NCI-H2081 treated with DMSO at 0.1 percent for 48 hours (cell line): ENCODE measurements at places on chromosomes 6 and 20.

GRCh38 chr20:13331536-13331935 is 110.5 kb downstream of the ISM1 start:
- DNase-seq = no peak

GRCh38 chr20:38386851-38387250 is 40.6 kb downstream of the LBP start:
- DNase-seq = no peak

GRCh38 chr6:145963216-145964068 is 716 bp downstream of the SHPRH start:
- DNase-seq = no peak

DNA sequence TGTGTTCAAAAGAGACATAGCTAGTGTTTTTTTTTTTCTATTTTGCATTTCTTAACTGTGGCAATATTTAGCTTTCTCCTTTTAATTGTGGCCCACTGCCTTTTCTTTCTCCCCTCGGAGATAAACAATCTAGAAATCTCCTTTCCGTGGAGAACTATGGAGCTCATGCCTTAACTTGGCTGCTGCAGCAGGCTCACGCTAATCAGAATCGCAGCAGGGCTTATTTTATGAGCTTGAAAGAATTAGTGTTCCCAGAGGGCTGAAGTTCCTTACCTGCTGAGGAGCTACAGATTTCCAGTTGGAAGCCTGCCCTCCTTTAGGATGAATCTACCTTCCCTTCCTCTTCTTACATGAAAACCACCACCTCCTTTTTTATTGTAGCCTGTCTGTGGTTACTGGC is 35.6 kb downstream of the CTNNBL1 start:
- DNase-seq = no peak

GRCh38 chr6:81739230-81740195 is 13.0 kb downstream of the TENT5A start:
- no peak for DNase-seq

GRCh38 chr20:49165611-49166010 is 22.5 kb downstream of the STAU1 start:
- DNase-seq = no peak
